ENCODE measurements at places on chromosomes 13 and 19. TPM values are rescaled to one million over a fixed set of nuclear protein-coding genes. Genes with fewer than 3 reads are reported as not detected.

DNA sequence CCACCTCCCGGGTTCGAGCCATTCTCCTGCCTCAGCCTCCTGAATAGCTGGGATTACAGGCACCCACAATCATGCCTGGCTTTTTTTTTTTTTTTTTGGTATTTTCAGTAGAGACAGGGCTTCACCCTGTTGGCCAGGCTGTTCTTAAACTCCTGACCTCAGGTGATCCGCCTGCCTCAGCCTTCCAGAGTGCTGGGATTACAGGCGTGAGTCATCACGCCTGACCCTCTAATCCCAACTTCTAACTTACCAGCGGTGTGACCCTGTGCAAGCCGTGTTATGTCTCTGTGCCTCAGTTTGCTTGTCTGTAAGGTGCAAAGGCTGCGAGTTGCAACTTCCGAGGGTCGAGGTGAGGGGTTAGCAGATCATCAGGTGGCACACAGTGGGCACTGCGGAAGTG lies 17.3 kb downstream of the ZSWIM4 start:
- DNase-seq = no peak

DNA sequence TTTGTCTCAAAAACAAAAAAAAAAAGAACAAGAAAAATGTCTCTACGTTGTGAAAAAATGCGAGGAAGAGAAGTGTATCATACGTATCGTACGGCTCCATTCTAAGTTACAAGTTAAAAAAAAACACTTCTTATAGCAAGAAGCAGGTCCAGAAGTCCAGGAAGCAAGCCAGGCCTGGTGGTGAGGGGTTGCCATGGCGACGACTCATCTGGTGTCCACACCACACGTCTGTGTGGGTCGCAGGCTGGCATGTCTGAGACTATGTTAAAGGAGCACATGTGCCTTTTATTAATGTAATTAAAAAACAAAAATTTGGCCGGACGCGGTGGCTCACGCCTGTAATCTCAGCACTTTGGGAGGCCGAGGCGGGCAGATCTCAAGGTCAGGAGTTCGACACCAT lies 5.9 kb downstream of the MED16 start:
- DNase-seq = no peak

DNA sequence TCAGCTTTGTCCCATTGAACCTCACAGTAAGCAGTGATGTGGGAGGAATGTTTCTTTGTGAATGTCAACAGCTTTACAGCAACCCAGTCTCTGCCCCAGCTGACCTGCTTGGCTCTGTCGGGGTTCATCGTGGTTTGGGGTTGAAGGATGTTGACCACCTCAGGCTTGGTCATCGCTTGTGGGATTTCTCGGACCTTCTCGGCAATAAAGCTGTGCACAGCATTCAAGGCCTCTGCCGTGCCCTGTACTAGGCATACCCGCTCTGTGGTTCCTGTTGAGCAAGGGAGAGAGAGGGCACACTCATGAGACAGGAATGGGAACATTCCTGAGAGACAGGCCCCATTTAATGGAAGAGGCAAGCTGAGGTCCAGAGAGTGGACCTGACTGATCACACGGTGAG lies 20.0 kb downstream of the NOVA2 start:
- DNase-seq = no peak

The SYCN gene
- not detected for total RNA-seq

DNA sequence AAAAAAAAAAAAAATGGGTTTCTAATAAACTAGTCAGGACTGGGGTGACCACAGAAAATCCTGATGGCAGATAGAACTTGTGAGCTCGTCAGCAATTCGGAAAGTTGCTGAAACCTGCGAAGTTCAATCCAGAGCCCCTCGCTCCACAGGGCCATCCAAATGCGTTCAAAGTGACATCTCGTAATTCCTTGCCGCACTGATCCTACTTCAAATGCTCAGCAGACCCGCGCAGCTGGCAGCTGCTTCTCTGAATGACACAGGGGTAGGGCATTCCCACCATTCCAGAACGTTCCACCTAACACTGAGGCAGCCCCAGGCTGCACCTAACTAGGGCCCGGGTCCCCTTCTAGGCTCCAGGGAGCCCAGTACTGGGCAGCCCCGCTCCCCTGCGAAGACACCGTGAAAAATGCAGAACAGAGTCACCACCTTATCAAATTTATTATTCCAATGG lies 4.8 kb upstream of the DAPK3 start:
- DNase-seq = no peak

The KASH5 gene
- total RNA-seq = not detected

The LGI4 gene
- total RNA-seq = 8.1 TPM

- no peak for DNase-seq
Observed at GRCh38 chr19:8573316-8573715, 3.9 kb downstream of the MYO1F start.

The SEMA6B gene
- 15.0 TPM for total RNA-seq

- no peak for DNase-seq
Observed at GRCh38 chr13:67101730-67102467, 128.2 kb downstream of the PCDH9 start.

DNA sequence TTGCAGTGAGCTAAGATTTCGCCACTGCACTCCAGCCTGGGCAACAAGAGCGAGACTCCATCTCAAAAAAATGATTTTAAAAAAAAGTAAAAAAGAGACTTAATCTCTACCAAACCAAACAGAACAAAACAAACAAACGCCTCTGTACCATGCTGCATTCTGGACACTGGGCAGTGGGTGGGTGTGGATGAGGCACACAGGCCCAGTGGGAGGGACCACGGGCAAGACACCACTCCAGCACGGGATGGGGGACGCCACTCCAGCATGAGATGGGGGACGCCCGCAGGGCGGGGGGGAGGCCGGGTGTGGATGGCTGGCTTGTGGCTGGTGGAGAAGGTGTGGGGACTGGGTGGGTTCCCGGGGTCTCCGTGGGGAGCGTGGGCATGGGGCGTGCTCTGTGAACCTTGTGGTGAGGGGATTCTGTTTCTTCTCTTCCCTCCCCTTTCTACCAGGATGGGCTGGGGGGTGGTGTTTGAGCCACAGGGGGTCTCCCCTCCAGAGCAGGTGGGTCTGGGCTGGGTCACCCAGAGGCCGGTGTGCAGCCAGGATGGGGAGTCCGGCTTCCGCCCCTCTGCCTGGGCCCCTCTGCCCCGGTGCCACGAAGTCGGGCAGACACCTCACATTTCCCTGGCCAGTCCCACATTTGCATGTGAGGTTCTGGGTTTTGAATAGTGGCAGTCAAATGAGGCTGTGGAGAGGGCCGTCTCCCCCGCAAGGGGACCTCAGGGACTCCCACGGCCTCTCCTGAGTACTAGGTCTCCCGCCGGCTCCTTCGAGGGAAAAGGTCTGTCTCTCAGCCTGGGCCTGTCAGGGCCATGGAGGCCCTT lies 23.9 kb upstream of the MATK start:
- DNase-seq = no peak

DNA sequence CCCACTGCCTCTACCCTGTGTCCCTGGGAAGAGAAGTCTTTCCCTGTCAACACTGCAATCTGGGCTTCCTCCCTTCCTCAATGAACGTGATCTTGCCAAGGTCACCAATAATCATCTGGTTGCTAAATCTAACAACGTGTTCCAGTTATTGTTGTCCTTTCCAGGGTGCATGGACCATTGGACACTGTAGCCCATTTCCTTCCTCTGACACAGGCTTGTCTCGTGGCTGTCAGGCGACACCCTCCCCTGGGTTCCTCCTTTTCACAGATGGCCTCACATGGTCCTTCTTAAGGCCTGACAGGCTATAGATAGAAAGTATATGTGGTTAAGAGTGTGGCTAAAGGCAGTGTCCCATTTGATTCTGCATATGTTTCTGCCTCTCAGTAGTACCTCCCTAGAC lies 67.7 kb upstream of the STARD13 start:
- DNase-seq = peak; percentile 76

The FCAR gene
- 0.30 TPM for total RNA-seq

GRCh38 chr13:67791047-67791446 lies 560.9 kb upstream of the PCDH9 start:
- DNase-seq = no peak

GRCh38 chr13:92297971-92298942 lies 899.8 kb downstream of the GPC5 start:
- DNase-seq = no peak

The TGFBR3L gene
- 10.9 TPM for total RNA-seq

The SRRM5 gene
- 0.13 TPM for total RNA-seq

GRCh38 chr19:4987692-4988370 lies 18.9 kb downstream of the KDM4B start:
- no peak for DNase-seq

The ARHGAP33 gene
- 3.0 TPM for total RNA-seq

The DCT gene
- 0.22 TPM for total RNA-seq

GRCh38 chr13:59829690-59830089 lies 334.0 kb downstream of the DIAPH3 start:
- no peak for DNase-seq

GRCh38 chr19:44608391-44608821 lies 5.0 kb upstream of the IGSF23 start:
- DNase-seq = no peak

DNA sequence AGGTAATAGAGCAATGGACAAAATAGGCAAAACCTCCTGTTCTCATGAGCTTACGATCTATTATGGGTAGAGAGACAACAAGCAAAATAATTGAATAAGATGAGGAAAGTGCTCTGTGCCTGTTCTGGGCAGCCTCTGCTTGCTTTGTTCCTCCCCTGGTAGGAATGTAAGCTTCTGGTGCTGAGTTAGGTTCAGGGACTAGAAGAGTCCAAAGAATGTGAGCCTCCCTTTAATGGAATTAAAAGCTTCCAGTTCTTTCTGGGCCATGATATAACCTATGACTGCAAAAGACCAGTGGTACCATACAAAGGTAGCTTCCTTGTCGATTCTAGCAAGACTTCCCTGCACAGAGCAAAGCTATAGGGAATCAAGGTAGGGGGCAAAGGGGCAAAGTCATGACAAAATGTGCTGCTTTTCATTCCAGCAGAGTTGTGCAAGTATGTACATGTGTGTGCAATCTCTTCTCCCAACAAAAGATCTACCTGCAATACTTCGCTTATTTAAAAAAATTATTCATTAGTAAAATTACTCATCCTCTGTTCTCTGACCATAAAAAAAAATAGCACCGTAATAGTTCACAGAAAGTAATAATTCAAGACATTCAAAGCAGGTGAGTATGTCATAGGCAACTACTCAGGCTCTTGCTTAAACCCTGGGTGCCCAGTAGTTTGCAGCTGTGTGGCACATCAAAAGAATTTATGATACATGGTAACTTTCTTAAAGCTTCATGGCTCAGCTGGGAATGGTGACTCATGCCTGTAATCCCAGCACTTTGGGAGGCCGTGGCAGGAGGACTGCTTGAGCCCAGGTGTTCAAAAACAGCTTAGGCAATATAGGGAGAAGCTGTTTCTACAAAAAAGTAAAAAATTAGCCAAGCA lies 21.4 kb downstream of the ACOD1 start:
- DNase-seq = no peak

- no peak for DNase-seq
Observed at GRCh38 chr13:85316506-85317025, 482.7 kb downstream of the SLITRK6 start.

DNA sequence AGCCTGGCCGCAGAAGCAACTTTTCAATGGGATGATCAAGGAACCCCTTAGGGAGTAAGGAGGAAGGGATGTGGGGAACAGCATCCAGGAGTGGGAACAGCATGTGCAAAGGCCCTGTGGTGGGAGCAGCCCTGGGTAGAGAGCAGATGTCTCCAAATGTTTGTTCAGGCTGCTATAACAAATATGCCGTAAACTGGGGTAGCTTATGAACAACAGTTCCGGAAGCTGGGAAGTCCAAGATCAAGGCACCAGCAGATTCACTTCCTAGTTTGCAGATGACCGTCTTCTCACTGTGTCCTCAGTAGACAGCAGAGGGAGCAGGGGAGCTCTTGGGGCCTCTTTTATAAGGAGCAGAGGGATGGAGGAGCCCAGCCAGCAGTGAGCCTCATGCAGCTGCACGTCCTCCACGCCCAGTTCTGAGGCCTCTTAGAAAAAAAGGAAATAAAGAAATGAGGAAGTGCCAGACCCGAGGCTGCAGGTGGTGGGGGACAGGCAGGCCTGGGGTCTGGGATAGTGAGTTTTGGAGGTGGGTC lies 4.2 kb upstream of the LRRC25 start:
- DNase-seq = peak; percentile 82

The SGCG gene
- 77.5 TPM for total RNA-seq

The THSD8 gene
- 1.6 TPM for total RNA-seq

The CDK8 gene
- total RNA-seq = 9.7 TPM
